ENCODE measurements at places on chromosomes 7 and 10.

GRCh38 chr10:14527134-14527844 lies 196.6 kb upstream of the FRMD4A start:
- DNase-seq, result no peak

DNA sequence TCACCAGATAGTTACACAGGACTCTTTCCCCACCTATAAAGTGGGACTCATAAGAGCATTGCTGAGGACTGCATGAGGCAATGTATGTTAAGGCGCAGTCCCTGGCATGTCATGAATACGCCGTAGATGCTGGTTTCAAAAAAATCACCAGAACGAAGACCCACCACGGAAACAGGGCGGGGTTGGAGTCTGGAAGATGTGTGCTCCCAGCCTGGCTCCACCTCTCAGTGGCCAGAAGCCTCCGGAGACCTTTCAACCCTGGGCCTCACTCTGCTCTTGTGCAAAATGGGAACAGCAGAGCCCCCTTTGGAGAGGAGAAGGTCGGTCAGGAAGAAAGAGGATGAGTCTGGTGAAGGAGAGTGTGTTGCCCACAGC lies 12.4 kb upstream of the ZMIZ1 start:
- DNase-seq, result no peak

GRCh38 chr10:89648074-89648473 lies 3.0 kb upstream of the PANK1 start:
- no peak for DNase-seq

- DNase-seq, result peak; percentile 78
Observed at GRCh38 chr10:129963641-129964501, at the start of gene EBF3. EBF3 (minus strand) TSS chr10:129964274; CDS start chr10:129963768, 506 bp downstream.

DNA sequence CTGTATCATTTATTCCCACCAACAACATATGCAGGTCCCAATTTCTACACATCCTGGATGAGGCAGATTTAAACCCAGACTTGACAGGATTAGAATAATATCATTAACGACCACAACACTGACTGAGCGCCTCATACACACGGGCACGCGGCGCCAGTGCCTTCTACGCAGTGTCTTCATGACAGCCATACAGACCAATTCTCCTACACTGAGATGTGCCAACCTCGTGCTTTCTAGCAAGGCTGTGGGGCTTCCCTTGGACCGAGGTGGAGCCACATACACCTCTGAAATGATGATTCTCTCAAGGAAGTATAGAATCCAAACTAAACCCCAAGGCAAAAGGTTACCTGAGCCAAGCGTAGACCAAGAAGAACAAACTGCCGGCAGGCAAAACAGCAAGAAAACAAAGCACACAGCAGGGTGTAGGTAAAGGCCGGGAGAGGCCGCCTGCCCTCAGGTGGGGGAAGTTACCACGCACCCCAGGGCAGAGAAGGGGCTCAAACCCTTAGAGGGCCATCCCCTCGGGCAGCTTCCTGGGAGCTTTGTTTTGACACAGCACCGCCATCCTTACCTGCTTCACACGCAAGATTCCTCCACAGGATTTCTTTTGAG lies 75.8 kb downstream of the DLG5 start:
- DNase-seq, result no peak

GRCh38 chr7:41256186-41256945 lies 446.5 kb downstream of the INHBA start:
- no peak for DNase-seq

- DNase-seq, result peak; percentile 76
Observed at GRCh38 chr7:11343818-11344413, 370.2 kb downstream of the PHF14 start.

DNA sequence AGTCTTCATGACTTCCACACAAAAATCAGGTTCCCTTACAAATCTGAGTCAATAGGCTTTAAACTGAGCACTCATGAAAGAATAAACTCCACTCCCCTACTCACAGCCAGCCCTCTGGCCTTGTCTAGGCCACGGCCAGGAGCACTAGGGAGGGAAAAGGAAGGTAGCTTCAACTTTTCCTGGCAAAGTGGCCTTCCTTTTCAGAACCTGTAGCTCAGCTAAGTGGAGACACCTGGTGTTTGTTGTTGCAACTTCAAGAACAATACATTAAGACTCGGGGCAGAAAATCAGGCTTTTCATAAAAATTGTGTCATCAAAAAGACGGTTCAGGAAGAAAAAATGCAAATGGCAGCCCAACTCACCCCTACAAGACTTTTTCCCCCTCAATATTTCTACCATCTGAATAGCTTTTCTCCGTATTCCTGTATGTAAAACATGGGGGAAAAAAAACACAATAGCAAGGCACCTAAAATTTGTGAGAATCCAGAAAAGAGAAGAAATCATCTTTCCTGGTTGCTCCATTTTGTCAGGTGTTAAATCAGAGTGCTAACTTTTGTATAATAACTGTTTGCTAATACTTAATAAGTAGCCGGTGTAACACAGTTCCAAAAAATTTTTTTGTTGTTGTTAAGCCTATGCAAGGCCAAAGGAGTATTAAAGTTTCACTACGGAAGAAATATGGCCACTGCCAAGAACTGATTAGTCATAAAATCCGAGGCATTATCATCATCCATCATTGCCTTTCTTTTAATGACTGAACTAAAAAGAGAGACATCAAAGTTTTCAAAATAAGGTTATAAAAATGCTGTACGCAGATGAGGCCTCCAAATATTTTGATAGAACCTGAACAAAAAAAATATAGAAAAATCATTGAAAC lies 66.2 kb upstream of the ARID5B start:
- peak; percentile 1 for DNase-seq

DNA sequence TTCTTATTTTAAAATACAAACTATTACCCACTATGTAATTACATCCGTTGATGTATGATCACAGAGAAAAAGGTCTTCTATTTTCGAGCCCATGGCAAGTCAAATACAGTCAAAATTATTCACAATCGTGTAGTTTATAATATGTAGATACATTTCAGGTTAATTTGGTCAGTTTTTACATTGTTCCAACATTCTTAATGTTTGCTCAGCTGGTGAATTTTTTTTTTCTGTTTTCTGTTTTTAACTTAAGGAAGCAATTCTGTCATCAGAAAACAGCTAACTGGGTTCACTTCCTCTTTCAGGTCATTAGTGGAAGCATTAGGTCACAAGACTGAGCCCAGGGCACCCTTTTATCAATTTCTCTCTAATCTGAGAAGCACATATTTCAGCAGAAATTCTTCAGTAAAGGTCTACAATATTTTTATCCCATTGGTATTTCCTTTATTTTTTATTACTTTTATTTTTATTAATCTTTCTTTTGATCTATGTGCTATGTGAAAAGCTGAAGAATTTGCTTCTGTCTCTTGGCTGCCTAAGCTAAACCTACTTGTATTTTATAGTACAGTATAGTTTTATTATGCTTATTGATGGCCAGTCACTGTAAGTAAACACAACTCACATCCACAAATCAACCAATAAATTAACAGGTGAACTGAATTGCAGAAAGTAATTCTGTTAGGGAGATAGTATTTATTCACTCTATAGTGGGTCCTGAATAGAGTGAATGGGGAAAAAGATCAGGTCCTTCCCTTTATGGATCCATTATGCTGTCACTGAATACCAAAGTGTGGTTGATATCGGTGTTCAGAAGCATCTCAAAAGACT lies 84.6 kb downstream of the ICA1 start:
- DNase-seq, result no peak

DNA sequence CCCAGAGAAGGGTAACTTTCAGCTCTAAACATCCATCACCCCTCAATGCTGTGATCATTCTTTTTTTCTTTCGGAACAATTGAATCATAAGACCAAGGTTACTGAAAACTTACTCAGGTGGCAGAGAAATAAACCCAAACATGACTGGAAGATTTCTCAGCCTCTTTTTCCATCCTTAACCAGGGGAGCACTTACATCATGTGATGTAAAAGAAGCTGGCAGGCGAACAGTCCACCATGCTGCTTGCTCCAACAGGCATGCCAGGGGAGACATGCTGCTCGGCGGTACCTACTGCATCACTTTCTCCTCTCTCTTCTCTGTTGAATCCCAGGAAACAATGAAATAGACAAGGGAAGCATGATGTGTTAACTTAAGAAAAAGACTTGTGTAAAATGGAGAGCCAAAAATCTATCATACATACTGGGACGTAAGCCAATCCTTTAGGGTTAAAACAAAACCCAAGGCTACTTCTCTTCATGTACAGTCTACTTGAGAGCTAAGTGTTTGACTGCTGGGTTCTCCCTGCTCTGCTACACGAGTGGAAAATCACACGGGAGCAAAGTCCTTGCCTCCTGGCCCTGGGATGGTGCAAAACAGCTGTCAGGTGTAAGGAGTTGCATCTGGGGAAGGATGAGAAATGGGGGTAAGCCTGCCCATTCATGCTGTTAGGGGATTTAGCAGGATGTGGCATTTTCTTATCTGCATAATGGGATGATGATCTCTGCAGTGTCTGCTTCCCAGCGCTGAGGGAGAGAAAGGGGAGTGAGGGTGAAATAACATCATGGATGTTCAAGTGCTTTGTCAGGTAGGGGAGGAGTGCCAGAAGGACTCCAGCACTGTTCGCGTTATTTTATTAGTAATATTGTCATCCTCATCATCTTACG lies 64.3 kb upstream of the ZNF438 start:
- no peak for DNase-seq

DNA sequence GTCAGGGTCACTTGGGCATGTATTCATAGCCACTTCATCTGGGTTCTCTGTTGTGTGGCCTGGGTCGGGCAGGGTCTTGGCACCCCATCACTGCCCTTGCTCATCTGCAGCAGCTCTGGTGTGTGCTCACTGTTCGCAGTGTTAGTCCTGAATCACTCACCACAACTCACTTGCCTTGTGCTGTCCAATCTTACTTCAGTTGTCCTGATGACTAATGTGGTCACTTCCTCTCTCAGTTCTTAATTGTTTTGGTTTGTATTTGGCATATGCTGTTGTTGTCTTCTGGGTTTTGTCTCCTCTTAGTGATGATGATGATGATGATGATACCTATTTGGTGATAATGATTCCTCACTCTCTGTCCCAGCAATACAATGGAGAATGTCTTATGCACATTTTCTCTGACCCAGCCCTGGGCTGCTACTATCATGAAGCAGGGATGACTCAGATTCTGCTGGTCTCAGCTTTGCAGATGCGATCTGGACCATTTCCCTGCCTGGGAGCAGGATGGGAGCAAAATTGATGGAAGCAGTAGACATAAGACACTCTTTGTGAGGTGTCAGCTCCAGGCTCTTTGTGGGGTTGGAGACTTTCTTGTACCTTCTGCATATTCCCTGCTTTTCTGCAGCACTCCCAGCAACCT lies 17.0 kb downstream of the ADRA2A start:
- no peak for DNase-seq

DNA sequence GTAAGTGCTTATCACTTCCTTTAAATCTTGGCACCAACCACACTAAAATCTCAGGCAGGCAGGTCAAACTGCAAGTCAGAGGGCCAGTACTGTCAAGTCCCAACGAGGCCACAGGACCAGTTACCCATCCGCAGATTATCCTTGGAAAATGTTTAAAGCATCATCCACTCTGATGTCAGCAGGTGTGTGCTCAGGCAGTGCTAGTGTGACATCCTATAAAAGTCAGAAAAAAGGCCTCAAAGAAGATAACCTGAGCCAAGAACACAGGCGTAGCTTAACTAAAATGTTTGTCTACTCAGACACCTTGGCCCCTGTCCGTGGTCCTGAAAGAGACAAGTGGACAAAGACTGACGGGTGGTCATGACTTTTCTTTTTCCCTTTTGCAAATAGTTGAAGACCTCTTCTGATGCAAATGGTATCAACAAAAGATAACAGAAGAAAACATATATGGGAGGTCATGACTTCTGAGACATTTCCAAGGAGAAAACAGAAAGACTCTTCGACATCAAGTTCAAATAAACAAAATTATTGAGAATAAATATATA lies 309.3 kb downstream of the KCNMA1 start:
- no peak for DNase-seq

- no peak for DNase-seq
Observed at GRCh38 chr10:99360934-99361333, 31.8 kb downstream of the CNNM1 start.

DNA sequence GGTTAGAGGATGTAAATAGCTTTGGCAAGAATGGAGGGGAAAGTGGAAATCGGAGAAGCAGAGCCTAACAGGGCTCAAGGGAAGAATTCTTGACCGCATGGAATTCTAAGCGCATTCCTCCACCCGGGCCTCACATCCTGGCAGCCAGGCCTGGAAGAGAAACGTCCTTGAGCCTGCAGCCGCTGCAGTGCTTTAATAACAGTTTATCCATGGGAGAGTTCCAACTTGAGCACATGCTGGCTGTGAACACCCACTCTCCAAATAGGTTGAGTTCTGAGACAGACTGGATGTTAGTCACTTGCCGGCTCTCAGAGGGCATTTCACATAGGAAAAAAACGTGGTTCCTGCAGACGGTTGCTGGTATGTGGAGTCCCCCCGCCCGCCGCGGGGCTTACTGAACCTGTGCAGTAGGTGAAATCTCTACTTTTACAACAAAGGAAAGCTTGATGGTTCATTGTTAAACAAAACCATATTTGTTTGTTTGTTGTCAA lies 61.4 kb upstream of the STEAP1B start:
- peak; percentile 11 for DNase-seq

- DNase-seq, result no peak
Observed at GRCh38 chr10:97711640-97712572, 1.6 kb upstream of the MARVELD1 start.

GRCh38 chr7:135342887-135343286 lies 109.2 kb downstream of the STRA8 start:
- DNase-seq, result peak; percentile 66

- DNase-seq, result no peak
Observed at GRCh38 chr10:86747796-86748581, 8.4 kb upstream of the BMPR1A start.

- no peak for DNase-seq
Observed at GRCh38 chr7:64180989-64181388, 26.0 kb upstream of the ZNF735 start.

DNA sequence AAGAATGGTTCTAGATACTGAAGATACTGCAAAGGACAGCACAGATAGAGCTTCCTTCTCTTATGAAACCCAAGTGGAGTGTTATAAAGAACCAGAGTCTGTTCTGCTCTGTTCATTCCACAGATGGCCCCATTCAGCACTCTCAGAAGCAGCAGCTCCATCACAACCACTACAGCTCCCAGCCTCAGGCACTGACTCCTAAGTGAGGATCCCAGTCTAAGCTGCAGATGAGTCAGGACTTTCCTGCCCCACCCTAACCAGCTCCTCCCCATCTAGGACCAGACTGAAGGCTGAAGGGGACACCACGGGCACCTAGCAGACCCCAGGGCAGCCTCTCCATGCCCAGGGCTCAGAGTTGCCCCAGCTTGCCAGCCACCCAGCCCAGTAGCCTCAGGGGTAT lies 379.8 kb downstream of the GRID1 start:
- DNase-seq, result no peak
